Naive thymus-derived CD8-positive, alpha-beta T cell (primary cell): ENCODE measurements at places on chromosomes 3 and 15. TPM values are rescaled to one million over a fixed set of nuclear protein-coding genes. Genes with fewer than 3 reads are reported as not detected.

The SAMMSON gene
- not detected for total RNA-seq

The RPL35A gene
- 1,870 TPM for total RNA-seq

The CHAC1 gene
- total RNA-seq, result 8.9 TPM

The SI gene
- total RNA-seq, result not detected

The SCN11A gene
- total RNA-seq, result 0.47 TPM

The SELENOS gene
- total RNA-seq, result 26.7 TPM

The LOXL1 gene
- total RNA-seq, result 1.9 TPM

The OR5K2 gene
- not detected for total RNA-seq

DNA sequence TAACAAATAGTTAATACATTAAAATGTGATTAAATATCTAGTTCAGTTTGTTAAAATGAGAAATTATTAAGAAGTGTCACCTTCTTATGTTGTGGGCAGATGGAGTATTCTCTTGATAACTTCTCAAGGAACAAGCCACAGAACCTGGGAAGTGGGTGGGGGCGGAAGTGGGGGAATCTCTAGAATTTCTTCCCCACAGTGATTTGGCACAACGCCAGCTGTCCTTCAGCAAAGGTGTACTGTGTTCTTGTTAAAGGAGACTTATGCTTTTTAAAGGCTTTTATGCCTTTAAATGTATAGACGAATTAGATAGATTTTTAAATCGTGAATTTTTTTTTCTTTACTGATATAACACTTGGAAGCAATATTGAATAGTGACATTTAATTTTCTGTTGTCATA lies 42.4 kb downstream of the SEC22A start:
- no peak overlapping the region for H3K4me3 ChIP-seq
- H3K27me3 ChIP-seq, result no peaks in the 10 kb centered on the region
- peaks cover 49% of the 10 kb centered on the region for H3K36me3 ChIP-seq

DNA sequence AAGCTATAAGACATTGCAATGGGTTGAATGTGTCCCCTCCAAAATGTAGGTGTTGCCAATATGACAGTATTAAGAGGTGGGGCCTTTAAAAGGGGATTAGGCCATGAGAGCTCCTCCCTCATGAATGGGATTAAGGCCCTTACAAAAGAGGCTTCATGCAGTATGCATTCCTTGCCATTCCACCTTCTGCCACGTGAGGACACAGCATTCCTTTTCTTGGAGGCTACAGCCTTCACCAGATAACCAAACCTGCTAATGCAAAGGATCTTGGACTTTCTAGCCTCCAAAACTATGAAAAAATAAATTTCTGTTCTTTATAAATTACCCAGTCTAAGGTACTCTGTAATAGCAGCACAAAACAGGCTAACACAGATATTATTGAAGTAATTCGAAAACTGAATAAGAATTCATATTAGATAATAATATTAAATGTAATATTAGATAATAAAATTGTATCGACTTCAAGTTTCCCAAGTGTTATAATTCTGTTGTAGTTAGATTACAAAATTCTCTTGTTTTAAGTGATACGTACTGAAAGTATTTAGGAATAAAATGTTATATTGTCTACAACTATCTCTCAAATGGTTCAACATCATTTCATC lies 29.4 kb upstream of the ATP8B4 start:
- H3K27ac ChIP-seq, result no peak overlapping the region
- no peak overlapping the region for H3K4me3 ChIP-seq
- H3K27me3 ChIP-seq, result no peaks in the 10 kb centered on the region
- no peaks in the 10 kb centered on the region for H3K36me3 ChIP-seq
- no peak for DNase-seq

DNA sequence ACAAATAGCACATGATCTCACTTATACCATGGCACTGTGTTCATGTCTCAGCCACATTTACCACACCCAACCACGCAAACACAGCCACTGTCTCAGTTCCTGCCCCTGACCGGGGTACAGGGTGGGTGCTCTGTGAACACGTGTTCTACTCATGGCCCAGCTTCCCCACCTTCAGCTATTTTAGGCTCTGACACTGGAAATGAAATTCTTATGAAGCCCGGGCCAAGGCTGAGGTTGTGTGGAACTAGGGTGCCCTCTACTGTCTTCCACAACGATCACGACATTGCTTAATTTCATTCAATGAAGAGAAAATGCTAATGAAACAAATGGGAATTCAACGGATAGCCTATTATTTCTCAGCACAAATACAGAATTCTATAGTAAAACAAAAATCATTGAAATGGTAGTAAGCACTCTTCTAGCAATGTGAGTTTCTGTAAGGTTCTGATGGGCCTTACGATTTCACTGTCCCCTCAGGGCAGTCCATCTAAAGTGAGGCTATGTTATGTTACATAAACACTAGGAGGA lies 2.1 kb upstream of the GABRA5 start:
- H3K27me3 ChIP-seq, result peaks cover 28% of the 10 kb centered on the region
- H3K36me3 ChIP-seq, result no peaks in the 10 kb centered on the region
- no peak overlapping the region for H3K4me3 ChIP-seq
- no peaks in the 10 kb centered on the region for H3K4me1 ChIP-seq
- no peak overlapping the region for H3K27ac ChIP-seq

GRCh38 chr3:66394019-66394752 lies 106.6 kb downstream of the LRIG1 start:
- no peaks in the 10 kb centered on the region for H3K27me3 ChIP-seq
- H3K27ac ChIP-seq, result peak overlapping the region; percentile 96
- DNase-seq, result no peak
- peaks cover 30% of the 10 kb centered on the region for H3K36me3 ChIP-seq
- H3K4me1 ChIP-seq, result peaks cover 16% of the 10 kb centered on the region

DNA sequence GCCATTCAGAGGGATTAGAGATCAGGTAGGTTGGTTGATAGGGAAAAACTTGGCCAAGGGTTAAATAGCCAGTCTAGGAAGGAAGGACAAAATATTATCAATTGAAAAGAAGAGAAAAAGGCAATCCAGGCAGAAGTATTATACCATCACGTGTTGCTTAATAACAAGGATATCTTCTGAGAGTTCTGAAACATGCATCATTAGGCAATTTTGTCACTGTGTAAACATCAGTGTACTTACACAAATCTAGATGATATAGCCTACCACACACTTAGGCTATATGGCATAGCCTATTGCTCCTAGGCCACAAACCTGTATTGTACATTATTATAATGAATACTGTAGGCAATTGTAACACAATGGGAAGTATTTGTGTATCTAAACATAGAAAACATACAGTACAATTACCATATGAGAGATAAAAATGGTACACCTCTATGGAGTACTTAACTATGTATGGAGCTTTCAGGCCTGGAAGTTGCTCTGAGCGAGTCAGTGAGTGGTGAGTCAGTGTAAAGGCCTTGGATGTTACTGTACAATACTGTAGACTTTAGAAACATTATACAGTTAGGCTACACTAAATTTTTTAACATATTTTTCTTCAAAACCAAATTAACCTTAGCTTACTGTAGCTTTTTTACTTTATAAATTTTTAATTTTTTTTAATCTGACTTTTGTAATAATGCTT lies 2.7 kb downstream of the TEX55 start:
- no peaks in the 10 kb centered on the region for H3K4me1 ChIP-seq
- H3K27me3 ChIP-seq, result no peaks in the 10 kb centered on the region
- H3K36me3 ChIP-seq, result no peaks in the 10 kb centered on the region
- DNase-seq, result no peak

DNA sequence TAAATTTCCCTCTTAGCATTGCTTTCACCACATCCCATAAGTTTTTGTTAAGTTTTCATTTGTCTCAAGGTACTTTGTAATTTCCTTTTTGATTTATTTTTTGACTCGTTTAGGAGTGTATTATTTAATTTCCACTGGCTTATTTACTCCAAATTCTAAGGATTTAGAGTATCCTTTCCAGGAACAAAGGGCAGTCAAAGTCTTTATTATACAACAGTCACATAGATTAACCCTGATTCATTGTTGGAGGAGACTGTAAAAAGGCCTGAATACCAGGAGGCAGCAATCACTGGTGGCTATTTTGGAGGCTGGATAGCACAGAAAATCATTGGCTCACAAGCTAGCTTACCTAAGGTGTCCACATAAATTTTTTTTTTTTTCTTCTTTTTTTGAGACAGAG lies 39.9 kb downstream of the OIP5 start:
- H3K4me3 ChIP-seq, result no peak overlapping the region
- peaks cover 73% of the 10 kb centered on the region for H3K36me3 ChIP-seq
- no peak for DNase-seq
- peaks cover 10% of the 10 kb centered on the region for H3K4me1 ChIP-seq

GRCh38 chr3:30986551-30986950 lies 92.1 kb upstream of the GADL1 start:
- H3K36me3 ChIP-seq, result no peaks in the 10 kb centered on the region
- peaks cover 11% of the 10 kb centered on the region for H3K27me3 ChIP-seq
- no peak overlapping the region for H3K4me3 ChIP-seq

- H3K27ac ChIP-seq, result no peak overlapping the region
- H3K36me3 ChIP-seq, result peaks cover 21% of the 10 kb centered on the region
- no peak overlapping the region for H3K4me3 ChIP-seq
- no peaks in the 10 kb centered on the region for H3K4me1 ChIP-seq
- no peak for DNase-seq
Observed at GRCh38 chr15:69686626-69687025, 234.0 kb downstream of the RPLP1 start.

DNA sequence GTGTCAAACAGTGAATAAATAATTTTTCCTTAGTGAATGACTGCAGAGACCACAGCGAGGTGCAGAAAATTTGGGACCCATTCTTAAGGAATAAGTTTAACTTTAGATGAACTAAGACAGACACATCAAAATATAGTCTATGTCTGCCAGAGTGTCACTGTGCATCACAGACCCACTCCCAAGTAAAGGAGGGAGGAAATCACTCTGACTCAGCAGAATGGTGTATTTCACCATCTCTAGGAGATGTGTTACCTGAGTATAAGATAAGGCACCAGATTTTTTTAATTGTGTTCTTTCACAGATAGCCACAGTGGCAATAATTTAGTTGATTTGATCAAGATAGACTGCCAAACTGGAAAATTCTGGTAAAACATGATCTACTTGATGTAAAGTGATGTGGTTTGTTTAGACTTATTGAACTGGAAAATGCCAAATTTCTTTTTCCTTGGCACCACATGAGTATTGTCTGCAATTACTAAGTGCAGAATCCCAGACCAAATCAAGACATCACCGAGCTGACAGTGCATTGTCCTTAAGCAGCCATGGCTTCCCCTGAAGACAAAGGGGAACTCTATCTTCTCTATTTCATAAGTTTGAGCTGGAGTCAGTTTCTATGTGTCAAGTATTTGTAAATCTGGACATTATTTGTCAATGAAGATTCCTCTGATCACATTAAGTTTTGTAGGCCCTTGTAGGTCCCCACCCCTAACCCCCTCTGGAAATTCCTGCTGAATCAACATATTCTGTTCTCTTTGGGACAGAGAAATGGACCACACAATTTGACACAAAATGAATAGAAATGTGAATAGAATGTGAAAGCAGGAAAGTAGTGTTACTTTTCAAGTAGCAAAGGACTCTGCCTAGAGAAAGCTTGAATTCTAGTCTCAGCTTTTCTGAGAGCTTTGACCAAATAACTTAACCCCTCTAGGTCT lies 47.6 kb downstream of the TIPARP start:
- no peaks in the 10 kb centered on the region for H3K36me3 ChIP-seq
- H3K27me3 ChIP-seq, result no peaks in the 10 kb centered on the region
- no peaks in the 10 kb centered on the region for H3K4me1 ChIP-seq
- H3K27ac ChIP-seq, result no peak overlapping the region

DNA sequence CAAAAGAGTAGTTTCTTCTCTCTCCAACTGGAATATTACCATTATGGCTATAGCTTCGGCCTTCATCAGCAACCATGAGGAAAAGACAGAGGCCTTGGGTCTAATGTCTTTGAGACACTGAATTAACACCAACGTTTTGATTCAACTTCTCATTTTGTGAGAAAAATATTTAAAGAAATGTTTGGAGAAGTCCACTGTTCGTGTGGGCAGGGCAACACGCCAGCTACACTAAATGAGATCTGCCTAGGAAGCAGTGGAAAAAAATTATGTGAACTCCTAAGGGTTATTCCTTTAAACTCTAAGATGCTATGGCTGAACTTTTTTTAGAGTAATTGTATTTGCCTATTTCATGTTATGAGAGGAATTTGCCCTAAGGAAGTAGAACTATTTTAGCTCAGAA lies 41.8 kb downstream of the NCEH1 start:
- no peak for DNase-seq
- H3K4me3 ChIP-seq, result no peak overlapping the region

DNA sequence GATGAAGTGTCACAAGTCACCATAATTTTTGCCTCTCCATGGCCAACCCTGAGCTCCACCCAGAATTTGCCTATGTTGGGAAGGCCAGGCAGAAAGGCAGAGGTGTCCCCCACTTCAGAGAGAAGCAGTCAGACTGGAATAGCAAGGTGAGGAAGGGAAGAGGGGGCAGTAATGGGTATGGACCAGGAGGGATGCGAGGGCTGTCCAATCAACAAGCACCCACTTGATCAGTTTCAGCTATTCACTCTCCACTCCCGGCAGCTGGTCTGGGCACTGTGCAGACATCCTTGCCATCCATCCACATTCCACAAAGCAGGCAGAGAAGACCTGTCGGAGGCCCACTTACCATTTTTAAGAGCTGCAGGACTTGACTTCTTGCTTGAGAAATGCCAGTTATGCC lies 43.5 kb upstream of the CTNNB1 start:
- H3K4me1 ChIP-seq, result peaks cover 16% of the 10 kb centered on the region
- H3K27me3 ChIP-seq, result no peaks in the 10 kb centered on the region
- H3K4me3 ChIP-seq, result no peak overlapping the region

GRCh38 chr15:86353213-86353612 lies 273.5 kb downstream of the AGBL1 start:
- H3K27me3 ChIP-seq, result peaks cover 4% of the 10 kb centered on the region
- no peak for DNase-seq
- H3K36me3 ChIP-seq, result no peaks in the 10 kb centered on the region
- H3K27ac ChIP-seq, result no peak overlapping the region

DNA sequence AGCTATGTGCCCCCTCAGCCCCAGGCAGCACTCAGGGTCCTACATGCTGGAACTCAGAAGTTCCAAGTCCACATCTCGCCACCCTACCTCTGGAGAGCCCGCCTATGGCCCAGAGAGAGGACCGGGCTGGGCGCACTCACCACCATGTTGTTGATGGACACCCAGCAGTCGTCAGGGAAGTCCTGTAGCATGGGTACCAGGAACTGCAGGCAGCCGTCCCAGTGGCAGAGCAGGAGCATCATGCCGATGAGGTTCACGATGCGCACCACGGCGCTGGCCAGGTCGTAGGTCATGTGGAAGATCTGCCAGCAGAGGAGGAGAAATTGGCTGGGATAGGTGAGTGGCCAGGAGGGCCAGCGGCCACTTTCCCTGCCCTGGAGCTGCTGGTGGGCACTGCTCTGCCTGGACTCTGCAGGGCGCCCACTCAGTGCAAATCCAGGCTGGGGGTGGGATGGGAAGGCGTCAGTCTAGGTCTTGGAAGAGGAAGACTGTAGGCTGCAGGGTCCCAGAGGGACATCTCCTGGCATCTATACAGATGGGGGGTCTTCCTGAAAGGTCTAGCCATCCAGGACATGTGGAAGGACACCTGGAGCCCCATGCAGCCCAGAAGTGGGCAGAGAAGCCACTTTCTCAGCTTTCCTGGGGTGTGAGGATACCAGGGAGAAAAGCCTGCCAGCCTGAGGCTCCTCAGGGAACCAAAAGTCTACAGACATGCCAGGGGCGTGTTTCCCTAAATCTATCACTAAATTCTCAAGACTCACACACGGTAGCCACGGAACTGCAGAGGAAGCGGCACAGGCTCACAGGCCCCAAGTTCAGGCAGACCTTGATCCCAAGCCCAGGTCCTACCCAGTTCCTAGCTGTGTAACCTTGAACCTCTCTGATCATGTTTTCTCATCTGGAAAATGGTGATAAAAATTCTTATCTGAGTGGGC lies 36.5 kb downstream of the HCN4 start:
- no peak overlapping the region for H3K27ac ChIP-seq
- H3K4me3 ChIP-seq, result no peak overlapping the region
- H3K27me3 ChIP-seq, result peaks cover 4% of the 10 kb centered on the region
- DNase-seq, result no peak
